ENCODE measurements at places on chromosomes 3 and 15. TPM values are rescaled to one million over a fixed set of nuclear protein-coding genes. Genes with fewer than 3 reads are reported as not detected.

Gene LSMEM2
- not detected for total RNA-seq

Gene ABCF3
- total RNA-seq: 50.2 TPM

Gene CPNE9
- not detected for total RNA-seq

Gene KIF7
- total RNA-seq: 26.4 TPM

Gene ALDH1L1
- total RNA-seq: 62.5 TPM

Gene KNL1
- total RNA-seq: 11.4 TPM

Gene IL12A
- not detected for total RNA-seq

Gene PRR20G
- not detected for total RNA-seq

Gene ACVR2B
- 4.0 TPM for total RNA-seq

Gene ASB14
- not detected for total RNA-seq

Gene GOLGA8Q
- total RNA-seq: 15.8 TPM

Gene TM4SF1
- total RNA-seq: 342 TPM

Gene SUSD5
- 259 TPM for total RNA-seq

Gene RBM6
- total RNA-seq: 181 TPM

Gene HCLS1
- 85.2 TPM for total RNA-seq

Gene DZIP3
- 10.2 TPM for total RNA-seq

Gene ATP10A
- 89.8 TPM for total RNA-seq

Gene AGBL1
- total RNA-seq: not detected

Gene EIF2B5
- 39.7 TPM for total RNA-seq

Gene CTDSPL2
- 64.5 TPM for total RNA-seq

Gene SQOR
- total RNA-seq: 57.0 TPM

Gene AHSG
- total RNA-seq: not detected

Gene SCN11A
- total RNA-seq: not detected

Measured in thoracic aorta (tissue), 2 donors.